Right lung (tissue), 10 donors: ENCODE measurements at places on chromosomes 6 and 20. TPM values are rescaled to one million over a fixed set of nuclear protein-coding genes. Genes with fewer than 3 reads are reported as not detected.

The GNRH2 gene
- 0.31 TPM for polyA plus RNA-seq

The CPXM1 gene
- 78.3 TPM for polyA plus RNA-seq

The LGSN gene
- polyA plus RNA-seq: 0.44 TPM

DNA sequence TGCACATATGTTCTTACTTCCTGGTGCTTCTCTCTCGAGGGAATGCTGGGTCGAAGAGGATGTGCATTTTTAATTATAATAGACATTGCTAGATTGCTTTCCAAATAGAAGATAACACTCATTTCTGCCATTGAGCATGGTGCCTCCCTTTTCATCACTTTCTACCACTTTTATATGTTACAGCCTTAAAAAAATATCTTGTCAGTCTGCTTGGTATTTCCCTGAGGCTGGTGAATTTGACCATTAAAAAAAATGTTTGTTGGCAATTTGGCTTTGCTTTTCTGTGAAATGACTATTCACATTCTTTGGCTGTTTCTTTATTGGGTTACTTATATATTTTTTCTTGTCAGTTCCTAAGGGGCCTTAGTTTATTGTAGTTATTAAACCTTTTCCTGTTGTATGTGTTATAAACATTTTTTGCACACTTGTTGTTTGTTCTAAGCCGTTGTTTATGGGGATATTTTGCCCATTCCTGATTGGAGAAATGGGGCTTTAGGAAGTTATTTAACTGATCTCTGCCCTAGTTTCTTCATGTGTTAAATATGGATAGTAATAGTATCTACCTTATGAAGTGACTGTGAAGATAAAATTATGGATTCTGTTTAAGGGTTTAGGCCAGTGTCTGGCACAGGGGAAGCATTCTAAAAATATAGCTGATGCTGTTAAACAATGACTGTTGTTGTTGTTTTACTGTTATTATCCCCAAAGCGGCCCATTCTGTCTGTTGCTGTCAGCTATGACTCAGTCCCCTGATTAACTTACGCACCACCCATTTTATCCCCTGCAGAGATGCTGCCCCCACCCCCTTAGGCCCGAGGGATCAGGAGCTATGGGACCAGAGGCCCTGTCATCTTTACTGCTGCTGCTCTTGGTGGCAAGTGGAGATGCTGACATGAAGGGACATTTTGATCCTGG is 3.8 kb downstream of the DDR1 start:
- DNase-seq: no peak

DNA sequence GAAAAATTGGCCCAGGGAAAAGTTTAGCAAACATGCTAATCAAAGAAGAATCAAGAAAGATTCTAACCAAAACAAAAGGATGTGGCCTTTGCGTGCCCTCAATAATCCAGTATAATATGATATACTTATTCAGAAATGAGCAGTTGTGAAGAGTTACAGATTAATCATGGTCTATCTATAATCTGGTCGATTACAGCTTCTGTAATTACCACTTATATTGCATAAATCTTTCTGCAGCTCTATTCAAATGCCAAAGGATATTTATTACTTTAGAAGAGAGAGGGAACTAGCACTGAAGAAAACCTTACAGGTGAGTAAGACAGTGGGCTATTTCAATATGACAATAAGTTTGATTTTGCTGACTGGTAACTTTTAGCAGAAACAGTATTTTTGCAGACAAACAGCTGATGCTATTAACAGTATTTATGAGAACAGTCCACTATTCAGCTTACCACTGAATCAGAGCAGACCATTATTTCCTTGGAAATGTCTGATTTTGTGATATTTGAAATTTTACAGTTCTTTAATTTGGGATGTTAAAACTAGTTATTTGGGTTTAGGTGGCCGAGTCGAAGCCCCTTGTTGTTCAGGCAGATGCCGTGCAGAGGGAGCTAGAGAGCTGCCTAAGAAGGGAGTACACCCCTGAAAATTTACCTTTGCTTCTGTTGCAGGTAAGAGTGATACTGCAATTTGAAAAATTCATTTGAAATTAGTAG is 92.2 kb downstream of the CEP57L1 start:
- DNase-seq: no peak

- DNase-seq: no peak
Measured at GRCh38 chr6:170305805-170306323, 694 bp upstream of the FAM120B start.

- no peak for DNase-seq
Measured at GRCh38 chr6:163579111-163579879, 164.8 kb downstream of the QKI start.

The GSTA1 gene
- 5.0 TPM for polyA plus RNA-seq

GRCh38 chr6:128271011-128271410 is 249.4 kb downstream of the PTPRK start:
- no peak for DNase-seq

DNA sequence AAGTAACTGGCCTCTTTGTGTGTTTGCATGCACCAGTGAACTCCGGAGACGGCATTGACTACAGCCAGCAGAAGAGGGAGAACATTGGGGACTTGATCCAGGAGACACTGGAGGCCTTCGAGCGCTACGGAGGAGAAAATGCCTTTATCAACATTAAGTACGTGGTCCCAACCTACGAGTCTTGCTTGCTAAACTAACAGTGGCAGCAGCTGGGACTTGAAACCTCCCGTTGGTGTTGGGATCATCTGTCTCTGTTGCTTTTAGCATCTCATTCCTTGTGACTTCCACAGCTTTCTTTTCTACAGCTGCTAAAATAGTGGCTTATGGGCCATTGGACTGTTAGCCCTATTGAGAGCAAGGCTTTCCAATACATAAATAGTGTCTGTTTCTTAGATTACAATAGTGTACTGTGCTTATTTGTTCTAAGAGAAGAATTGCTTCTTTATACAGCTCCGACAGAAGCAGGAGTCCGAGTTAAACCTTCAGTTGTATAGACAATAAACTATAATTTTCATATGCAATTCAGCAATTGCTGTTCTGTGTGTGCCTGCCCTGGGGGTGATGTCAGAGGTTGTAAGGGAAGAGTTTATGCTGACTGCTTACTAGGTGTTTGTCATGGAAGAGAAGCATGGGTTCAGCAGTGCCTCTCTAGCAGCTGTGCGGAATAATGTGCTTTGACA is 99.6 kb upstream of the QKI start:
- no peak for DNase-seq

The ATAT1 gene
- polyA plus RNA-seq: 77.1 TPM

DNA sequence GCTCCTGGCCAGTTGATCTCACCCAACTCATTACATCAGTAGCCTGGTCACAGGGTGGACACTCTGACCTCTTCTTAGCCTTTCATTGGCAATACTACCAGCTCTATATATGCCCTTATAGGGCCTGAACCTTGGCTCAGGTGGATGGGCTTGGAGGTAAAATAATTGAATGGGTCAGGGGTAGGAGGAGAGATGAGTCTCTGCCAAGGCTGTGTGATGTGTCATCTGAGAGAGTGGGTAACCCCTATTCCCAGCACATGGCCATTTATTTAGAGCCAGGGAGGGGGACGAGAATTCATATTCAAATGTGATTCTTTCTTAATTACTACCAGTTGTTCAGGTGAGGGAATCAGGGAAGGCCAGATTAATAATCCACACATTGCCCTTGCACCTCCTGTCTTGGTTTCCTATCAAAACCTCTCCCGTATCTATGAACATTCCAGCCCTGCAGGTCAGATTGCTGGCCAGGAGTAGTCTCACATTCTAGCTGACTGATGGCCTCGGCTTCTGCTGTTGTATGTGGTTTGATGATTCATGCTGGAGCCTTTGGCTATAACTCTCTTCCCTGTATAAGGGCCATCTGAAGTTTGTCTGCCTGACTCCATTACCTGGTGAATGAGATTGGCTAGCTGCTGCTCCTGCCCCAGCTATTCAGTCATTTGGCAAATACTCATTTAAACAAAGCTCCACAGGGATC is 13.4 kb downstream of the C20orf173 start:
- DNase-seq: no peak

DNA sequence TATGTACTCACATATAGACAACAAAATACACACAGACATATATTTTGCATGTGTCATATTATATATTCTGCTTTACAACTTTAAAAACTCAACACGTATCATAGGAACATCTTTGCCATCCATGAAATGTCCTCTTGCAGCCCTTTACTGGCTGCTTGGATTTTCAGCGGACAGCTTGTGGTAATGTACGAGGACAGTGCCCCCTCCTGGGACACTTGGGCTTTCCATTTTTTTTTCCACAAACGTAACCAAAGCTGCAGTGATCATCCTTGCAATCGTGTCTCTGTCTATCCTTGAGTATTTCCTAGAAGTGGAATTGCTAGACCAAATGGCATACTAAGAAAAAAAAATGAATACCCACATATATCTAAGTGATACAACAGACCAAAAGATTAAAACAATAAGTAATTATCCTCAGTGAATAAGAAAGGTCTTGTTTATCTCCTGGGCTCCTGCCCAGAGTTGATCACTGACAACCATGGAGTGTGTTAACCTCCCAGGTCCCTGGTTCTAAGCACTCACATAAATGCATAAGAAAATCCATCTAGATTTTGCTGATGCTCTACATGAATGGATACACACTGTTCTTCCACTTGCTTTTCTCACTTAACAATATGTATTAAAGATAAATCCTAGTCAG is 18.1 kb downstream of the BPI start:
- peak; percentile 31 for DNase-seq

The DYNLT1 gene
- 131 TPM for polyA plus RNA-seq

DNA sequence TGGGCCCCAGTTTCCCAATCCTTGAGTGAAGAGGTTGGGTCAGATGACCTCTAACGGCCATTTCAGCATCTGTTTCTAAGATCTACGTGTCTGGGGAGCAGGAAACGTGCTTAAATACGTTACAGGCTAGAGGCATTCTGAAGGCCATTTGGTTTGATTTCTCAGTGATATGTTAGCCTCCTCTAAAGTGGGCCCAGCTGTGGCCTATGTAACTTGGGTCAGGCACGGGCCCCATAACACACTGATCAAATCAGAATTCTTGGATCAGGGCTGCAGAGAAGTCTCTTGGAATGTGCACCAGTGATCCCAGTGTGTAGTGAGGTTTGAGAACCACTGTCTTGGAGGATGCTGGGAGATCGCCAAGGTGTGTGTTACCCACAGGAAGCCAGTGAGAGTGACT is 36.1 kb upstream of the TGM3 start:
- DNase-seq: no peak

- DNase-seq: peak; percentile 79
Measured at GRCh38 chr20:62143081-62143956, at the start of the genes PSMA7 and SS18L1. PSMA7 (minus strand) TSS chr20:62143394; CDS start chr20:62143303, 91 bp downstream. SS18L1 (plus strand) TSS chr20:62143769; CDS start chr20:62143821, 52 bp downstream.

- DNase-seq: peak; percentile 16
Measured at GRCh38 chr6:106609699-106610098, 19.6 kb downstream of the RTN4IP1 start.

DNA sequence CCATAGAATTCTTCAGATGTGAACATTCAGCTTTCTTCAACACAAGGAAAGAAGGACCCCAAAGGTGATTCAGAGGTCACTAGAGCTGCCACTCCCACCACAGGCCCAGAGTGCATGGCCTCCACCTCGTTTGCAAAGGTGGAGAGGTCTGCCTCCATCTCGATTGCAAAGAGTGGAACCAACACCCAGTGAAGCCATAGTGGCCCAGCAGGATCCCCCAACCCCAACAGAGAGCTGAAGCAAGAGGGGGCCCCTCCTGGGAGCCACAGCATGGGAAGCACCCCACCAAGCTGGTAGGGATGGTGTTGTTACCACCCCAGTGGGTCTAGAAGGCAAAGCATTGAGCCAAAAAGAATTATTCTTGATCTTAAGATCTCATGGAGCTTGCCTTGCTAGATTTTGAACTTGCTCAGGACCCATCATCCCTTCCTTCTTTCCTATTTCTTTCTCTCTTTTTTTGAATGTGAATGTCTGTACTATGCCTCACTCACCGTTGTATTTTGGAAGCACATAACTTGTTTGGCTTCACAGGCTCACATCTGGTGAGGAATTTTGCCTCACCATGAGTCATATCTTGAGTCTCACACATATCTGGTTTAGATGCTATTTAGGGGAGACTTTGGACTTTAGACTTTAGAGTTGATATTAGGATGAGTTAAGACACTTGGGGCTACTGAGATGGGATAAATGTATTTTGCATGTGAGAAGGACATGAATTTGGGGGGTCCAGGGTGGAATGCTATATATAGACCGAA is 119.2 kb downstream of the ANKRD60 start:
- DNase-seq: no peak
